Choroid plexus epithelial cell (primary cell): ENCODE measurements at places on chromosomes 6 and 20.

- DNase-seq, result no peak
Observed at GRCh38 chr6:79188107-79188506, 46.4 kb downstream of the HMGN3 start.

- no peak for DNase-seq
Observed at GRCh38 chr6:92110403-92110802, 1309.0 kb downstream of the EPHA7 start.

DNA sequence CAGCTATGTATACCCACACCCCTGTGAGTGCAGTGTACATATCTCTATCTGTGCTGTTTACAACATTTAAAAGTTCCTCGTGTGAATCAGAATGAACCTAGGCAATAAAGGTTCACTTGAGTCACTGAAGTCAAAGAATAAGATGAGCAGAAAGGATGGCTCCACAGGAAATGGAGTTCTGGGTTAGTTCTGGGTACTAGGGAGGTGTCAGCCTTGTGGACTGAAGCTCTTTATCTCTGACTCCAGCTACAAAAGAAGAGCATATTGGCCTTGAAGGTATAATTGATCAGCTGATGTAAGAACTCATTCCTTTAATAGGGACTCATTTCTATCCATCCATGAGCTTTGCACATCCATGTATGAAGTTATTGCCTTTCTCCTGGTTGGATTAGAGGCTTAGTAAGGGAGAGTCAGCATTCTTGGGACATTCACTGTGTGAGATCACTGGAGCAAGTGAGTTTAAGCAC is 73.9 kb upstream of the BACH2 start:
- peak; percentile 25 for DNase-seq

DNA sequence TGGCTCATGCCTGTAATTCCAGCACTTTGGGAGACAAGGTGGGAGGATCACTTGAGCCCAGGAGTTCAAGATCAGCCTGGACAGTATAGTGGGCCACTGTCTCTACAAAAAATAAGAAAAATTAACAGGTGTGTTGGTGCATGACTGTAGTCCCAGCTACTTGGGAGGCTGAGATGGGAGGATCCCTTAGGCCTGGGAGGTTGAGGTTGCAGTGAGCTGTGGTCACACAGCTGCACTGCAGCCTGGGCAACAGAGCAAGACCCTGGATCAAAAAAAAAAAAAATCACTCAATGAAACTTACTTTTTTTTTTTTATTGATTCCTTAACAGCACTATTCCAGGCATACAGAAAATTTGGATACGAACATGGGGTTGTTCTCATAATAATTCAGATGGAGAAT is 14.0 kb downstream of the CDKAL1 start:
- DNase-seq, result no peak

GRCh38 chr6:104326173-104327001 is 533.3 kb downstream of the HACE1 start:
- DNase-seq, result peak; percentile 76
